ENCODE measurements at places on chromosomes 2 and 18. TPM values are rescaled to one million over a fixed set of nuclear protein-coding genes. Genes with fewer than 3 reads are reported as not detected.

DNA sequence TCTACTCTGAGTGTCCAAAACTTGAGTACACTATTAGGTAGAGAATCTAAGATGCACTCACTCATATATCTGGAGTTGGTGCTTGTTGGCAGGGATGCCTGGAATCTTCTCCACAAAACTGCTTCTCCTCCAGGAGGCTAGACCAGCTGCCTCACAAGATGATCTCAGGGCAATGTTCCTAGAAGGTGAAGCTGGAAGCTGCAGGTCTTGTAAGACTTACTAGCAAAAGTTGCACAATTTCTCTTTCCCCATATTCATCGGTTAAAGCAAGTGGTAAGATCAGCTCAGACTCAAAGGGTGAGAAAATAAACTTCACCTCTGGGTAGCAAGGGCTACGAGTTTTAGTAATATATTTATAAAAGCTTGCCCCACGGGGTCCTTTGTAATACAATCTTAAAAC, 454.4 kb upstream of the ACVR2A start:
- no peak for DNase-seq

DNA sequence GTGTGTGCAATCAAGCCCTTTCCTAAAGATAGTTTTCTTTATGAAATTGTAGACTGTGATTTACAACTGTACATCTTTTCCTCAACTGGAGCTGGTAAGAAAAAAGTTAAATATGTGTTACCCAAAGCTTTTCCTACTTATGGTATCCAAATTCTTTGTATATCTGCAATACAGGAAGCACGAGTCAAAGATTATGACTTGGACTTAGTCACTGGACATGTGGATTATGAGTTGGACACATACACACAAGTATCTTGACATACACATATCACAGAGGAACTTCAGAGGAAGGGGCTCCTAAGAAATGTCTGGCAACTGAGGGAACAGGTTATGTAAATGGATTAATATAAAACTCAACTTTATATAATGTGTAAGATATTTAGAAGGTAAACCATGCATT, 35.2 kb downstream of the PRELID3A start:
- no peak for DNase-seq

- DNase-seq = no peak
Observed at GRCh38 chr2:46095830-46096229, 201.4 kb upstream of the EPAS1 start.

DNA sequence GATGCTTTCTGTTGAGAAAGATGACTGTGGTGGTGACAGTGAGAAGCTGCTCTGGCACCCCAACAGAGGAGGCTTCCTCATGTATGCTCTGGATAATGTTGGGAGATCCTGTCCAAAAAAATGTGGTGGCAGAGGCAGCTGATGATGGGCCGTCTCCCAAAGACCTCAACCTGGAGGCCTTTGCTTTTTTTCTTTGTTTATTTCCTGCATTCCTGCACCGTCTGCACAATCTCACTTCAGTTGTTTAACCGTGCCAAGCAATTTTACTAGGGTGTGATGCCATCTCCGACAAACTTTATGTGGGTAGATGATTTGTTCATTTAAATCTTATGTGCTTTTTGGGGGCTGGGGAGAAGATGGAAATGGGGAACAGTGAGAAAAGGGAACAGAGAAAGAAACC, 62.2 kb upstream of the IGFBP5 start:
- no peak for DNase-seq

GRCh38 chr18:49608366-49609255, 46.8 kb downstream of the LIPG start:
- DNase-seq = no peak

DNA sequence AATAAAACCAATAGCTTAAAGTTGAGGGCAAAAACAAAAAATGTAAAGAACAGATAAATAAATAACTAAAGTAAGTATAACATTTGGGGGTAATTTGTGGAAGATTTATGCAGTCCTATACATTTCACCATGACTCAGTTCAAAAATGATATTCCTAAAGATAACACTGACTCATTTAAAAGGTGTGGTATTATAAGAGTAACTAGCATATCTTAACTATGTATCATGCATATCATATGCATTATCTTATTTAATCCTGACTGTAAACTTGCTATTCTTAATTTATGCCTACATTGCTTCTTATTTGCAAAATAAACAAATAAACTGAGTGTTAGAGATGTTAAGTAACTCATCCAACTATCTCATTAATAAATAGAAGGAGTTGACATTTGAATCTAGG, 726.5 kb upstream of the PKDCC start:
- no peak for DNase-seq

- DNase-seq = no peak
Observed at GRCh38 chr2:58137221-58137620, 90.6 kb downstream of the VRK2 start.

- no peak for DNase-seq
Observed at GRCh38 chr2:241956521-241957110, 87.1 kb downstream of the RTP5 start.

Gene ABHD1
- 0.76 TPM for total RNA-seq

Gene TMEM163
- 0.12 TPM for total RNA-seq

Gene GALNT13
- total RNA-seq = not detected

Gene HMSD
- total RNA-seq = 18.9 TPM

Gene CGREF1
- total RNA-seq = 2.9 TPM
